Activated CD4-positive, alpha-beta T cell treated with anti-CD3 and anti-CD28 coated beads for 36 hours (primary cell): ENCODE measurements at places on chromosomes 7 and 10.
A peak's percentile ranks its signal among the peaks of the same experiment; 100 is the strongest.

GRCh38 chr10:127102176-127102575 lies 94.2 kb downstream of the INSYN2A start:
- DNase-seq, result no peak

GRCh38 chr7:137986252-137987017 lies 15.5 kb downstream of the CREB3L2 start:
- no peak for DNase-seq

- no peak for DNase-seq
Measured at GRCh38 chr7:2165610-2166594, 66.8 kb downstream of the MAD1L1 start.

DNA sequence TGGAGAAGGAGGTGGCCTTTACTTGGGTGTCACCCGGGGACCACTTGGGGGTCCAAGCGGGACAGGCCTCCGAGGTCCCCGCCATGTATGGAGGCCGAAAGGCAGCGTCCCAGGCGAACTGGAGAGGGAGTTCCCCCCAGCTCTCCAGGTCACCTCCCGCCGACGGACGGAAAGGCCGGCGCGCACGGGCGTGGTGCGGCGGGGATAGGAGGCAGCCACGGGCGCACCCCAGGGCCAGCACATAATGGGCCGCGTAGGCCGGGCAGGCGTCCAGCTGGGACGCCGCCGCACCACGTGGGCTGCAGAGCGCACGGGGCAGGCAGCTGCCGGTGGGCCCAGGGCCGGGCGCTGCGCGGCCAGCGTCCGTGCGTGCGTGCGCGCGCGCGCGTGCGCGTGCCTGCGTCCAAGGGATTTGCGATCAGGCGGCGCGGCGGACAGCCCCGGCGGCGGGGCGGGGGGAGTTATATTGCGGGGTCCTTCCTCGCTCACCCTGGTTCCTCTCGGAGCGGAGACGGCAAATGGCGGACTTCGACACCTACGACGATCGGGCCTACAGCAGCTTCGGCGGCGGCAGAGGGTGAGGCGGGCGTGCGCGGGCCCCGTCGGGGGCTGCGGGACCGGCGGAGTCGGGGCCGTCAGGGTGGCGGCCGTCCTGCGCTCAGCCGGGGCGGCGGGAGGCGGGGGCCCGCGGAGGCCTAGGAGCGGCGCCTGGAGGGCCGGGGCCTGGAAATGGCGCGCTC lies at the start of gene EIF4H:
Gene EIF4H (plus strand): TSS at position 491 of the 740 bp plus-strand sequence. CDS start 28 bp downstream, at position 519.
- peak; percentile 97 for DNase-seq

DNA sequence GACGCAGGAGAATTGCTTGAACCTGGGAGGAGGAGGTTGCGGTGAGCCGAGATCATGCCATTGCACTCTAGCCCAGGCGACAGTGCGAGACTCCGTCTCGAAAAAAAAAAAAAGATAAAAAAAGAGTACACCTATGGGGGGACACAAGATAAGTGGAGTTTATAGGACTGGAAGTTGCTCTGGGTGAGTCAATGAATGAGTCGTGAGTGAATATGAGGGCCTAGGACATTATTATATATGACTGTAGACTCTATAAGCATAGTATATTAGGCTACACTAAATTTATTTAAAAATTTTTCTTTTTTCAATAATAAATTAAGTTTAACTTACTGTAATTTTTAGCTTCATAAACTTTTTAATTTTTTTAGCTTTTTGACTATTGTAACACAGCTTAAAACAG lies 19.4 kb upstream of the SGCE start:
- no peak for DNase-seq

- DNase-seq, result no peak
Measured at GRCh38 chr10:43262902-43263466, 3.9 kb downstream of the RASGEF1A start.

- DNase-seq, result peak; percentile 15
Measured at GRCh38 chr7:51121931-51122425, 194.6 kb downstream of the COBL start.

DNA sequence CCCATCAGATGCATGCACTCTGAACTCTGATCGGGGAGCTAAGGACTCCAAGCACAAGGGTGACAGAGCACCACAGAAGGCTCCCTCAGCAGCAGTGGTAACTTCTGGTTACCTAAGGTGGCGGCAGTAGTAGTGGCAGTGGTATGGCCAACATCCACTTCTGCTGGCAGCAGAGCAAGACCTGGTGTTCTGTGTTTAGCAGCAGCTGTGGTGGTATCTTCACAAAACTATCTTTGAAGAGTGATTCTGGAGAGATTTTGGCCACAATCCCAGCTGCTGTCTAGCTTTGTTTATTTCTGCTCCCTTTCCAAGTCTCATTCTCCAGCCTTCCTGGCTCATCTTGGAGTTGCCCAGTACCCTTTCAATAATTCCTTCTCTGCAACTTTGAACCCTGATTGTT lies 102.4 kb upstream of the LRGUK start:
- DNase-seq, result no peak

DNA sequence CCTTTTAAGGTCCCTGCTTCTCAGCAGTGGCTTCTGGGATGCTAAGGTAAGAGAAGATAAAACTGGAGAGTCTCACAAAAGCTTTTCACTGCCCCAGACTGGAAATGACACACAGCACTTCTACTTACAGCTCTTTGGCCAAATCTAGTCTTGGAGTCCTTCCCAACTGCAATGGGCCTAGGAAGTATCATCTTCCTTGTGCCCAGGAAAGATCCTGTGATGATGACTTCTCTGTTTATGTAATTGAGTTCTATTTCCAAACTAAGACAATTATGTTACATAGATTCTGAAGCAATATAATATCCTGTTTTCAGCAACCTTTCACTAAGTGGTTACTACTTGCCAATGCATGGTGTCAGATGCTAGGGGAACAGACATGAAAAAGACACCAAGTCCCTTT lies 234.1 kb downstream of the PTEN start:
- DNase-seq, result no peak

DNA sequence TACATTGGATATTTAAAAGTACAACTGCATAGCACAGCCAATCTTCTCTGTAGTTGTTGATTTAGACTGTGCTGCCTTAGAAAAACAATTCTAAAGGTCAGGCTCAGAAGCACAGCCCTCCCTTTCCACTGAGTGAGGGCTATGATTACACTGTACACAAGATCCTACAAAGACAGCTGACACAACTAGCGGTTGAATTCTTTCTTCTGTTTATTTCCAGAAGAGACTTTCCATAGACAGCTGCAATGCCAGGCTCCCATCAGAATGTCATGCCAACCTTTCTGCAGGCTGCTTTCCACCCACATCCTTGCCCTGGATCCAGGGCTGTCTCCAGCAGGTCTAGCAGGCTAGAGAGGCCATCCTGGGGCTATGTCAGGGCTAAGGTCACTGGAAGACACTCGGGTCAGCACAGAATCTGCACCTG lies 39.3 kb downstream of the FAM13C start:
- DNase-seq, result no peak

- DNase-seq, result no peak
Measured at GRCh38 chr10:94315024-94315451, 47.7 kb downstream of the NOC3L start.

- no peak for DNase-seq
Measured at GRCh38 chr7:16916105-16916639, 34.4 kb upstream of the AGR3 start.
